GM19239 (cell line): ENCODE measurements at places on chromosomes 2 and 18.

- no peak for DNase-seq
Measured at GRCh38 chr2:235010117-235010714, 58.4 kb downstream of the SH3BP4 start.

DNA sequence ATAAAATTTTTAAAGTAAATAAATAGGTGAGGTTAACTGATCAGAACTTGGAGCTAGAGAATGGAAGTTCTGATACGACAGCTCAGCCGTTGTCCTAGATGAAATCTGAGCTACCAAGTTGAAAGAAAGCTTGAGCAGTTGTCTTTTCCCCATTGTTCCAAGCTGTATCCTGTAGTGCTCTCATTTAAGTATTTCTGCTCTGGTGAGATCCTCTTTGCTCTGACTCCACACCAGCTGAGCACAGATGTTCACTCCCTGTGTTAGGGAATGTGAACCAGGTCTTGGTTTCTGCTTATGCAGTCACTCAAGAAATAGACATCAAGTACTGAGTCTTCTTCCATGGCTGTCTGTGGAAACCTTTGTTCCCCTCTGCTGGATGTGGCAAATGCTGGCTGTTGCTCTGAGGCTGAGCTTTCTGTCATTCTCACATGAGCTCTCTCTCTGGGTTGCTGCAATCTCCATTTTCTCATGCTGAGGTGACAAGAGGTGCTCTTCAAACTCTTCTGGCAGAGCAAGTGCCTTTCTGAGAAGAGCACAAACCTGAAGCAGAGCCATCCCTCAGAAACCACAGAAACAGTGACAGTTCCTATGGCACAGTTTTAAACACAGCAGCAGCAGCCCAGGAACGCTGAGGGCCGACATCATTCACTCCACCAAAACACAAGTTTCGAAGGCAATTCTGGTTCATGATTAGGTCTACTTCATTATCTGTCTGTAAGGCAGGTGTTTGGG lies 194.1 kb downstream of the SP3 start:
- DNase-seq, result no peak

GRCh38 chr2:147548451-147548850 lies 296.4 kb upstream of the ACVR2A start:
- no peak for DNase-seq

- no peak for DNase-seq
Measured at GRCh38 chr2:149465873-149466272, 121.7 kb downstream of the MMADHC start.

GRCh38 chr2:134287323-134287722 lies 33.5 kb downstream of the MGAT5 start:
- DNase-seq, result no peak

- DNase-seq, result no peak
Measured at GRCh38 chr2:96895746-96896651, 26.1 kb upstream of the SEMA4C start.

- DNase-seq, result no peak
Measured at GRCh38 chr18:24000613-24001490, 13.7 kb upstream of the TTC39C start.

GRCh38 chr2:190488516-190489233 lies 45.8 kb downstream of the NEMP2 start:
- DNase-seq, result no peak

DNA sequence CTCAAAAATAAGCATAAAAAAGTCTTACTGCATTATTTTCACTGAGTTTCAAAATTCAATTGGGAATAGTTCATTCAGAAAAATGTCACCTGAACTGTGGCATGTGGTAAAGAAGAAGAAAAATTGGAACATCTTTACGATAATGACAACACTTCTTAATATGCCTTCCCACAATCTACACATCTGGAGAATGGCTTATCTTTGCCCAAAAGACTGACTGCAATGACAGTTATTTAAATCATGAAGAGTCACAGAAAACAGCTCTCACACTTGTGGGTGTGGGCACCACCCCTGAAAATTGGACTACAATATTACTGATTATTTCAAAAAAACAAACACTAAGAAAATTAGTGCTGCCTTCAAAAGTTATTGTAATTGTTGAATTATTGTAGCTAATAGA lies 152.3 kb downstream of the USP34 start:
- no peak for DNase-seq

DNA sequence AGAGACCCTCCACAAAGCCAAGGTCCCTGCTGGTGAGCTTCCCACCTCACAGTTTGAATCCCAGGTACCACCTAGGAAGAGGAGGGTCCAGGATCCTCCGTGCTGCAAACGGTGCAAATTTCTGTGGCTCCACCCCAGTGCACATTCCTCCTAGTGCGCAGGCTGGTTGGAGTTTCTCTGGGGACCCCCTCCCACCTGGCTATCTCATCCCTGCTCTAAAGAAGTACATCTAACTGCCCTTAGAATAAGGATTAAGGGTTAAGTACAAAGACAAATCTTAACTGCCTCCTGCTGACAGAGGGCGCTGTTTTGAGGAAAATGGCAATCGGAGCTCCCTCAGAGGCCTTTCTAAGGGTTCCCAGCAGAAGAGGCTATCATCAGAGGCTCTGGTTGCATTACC lies 109.6 kb upstream of the FSIP2 start:
- DNase-seq, result no peak

- peak; percentile 60 for DNase-seq
Measured at GRCh38 chr18:23307567-23308295, 145.4 kb upstream of the RIOK3 start.

DNA sequence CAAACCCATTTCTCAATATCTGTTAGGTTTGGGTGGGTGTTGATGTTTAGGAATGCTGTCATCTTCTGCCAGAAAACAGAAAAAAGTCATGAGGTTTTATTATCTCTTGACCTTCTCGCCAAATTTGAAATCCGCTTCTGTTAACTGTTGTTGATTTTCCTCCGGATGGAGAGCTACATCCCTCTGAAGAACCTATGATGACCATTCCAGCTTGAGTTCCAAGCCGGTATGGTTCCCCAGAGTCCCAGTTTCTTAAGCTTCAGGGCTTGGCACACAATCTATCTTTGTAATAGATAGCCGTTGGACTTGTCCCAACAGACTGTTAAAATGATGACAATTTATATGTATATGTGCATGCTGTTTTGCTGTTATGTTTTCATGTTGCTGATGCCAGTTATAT lies 1201.0 kb downstream of the LRP1B start:
- DNase-seq, result no peak

DNA sequence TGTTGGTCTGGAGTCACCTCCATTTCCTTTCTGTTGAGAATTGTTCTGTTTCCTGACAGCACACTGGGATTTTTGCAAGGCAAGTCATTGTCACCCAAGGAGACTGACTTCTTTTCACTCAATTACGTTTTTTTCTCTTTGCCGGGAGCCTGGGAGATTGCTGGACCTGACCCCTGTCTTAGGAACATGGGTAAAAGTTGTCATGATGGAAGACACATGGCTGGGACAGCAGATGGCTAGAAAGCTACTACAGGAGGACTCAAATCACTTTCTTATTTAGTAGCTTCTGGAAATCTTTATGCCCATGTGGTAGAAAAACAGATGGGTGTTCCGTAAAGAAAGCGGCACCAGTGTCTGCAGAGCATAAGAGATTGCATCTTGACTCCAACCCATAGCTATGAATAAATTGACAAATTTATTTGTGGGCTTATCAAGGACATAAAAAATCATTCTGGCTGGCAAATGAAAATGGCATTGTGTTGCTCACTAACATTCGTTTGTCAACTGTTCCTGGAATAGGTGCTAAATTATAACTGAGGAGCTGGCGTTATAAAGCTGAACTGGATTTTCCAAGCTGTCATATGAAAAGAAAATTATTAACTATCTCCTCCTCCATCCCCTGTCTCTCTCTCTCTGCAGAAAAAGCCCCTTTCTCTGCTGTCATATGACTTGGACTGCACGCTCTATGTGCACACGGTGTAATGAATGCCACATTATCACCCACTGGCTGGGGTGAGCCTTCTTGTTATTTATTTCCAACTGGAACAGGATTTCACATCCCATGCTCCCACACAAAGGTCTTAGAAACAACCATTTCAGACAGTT lies 159.8 kb downstream of the SH3RF3 start:
- DNase-seq, result no peak

- DNase-seq, result no peak
Measured at GRCh38 chr2:25229279-25230197, 61.2 kb upstream of the POMC start.

DNA sequence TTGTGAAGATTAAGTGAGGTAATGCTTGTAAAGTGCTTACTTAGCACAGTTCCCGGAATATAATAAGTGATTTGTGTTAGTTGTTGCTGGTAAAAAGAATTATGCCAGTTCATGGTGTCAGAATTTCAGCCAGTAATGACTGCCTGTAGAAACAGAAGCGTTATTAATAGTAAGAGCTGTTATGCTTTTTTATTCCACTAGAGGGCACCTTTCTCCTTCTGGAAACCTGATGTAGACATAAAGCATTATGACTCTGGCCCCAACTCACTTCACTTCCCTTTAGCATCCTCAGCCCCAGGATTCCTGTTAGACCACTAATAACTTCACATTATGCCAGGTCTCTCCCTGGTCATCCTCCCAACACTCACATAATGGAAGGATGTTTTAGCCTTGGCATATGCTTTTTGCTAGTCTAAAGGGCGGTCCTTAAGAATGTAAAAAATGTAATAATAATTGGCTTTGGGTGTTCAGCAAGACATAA lies 34.9 kb downstream of the C18orf54 start:
- DNase-seq, result peak; percentile 53

- DNase-seq, result no peak
Measured at GRCh38 chr2:9465170-9465569, 9.2 kb upstream of the IAH1 start.

- no peak for DNase-seq
Measured at GRCh38 chr2:156110890-156111289, 221.6 kb downstream of the NR4A2 start.

- no peak for DNase-seq
Measured at GRCh38 chr2:71922091-71922490, 225.6 kb downstream of the CYP26B1 start.

DNA sequence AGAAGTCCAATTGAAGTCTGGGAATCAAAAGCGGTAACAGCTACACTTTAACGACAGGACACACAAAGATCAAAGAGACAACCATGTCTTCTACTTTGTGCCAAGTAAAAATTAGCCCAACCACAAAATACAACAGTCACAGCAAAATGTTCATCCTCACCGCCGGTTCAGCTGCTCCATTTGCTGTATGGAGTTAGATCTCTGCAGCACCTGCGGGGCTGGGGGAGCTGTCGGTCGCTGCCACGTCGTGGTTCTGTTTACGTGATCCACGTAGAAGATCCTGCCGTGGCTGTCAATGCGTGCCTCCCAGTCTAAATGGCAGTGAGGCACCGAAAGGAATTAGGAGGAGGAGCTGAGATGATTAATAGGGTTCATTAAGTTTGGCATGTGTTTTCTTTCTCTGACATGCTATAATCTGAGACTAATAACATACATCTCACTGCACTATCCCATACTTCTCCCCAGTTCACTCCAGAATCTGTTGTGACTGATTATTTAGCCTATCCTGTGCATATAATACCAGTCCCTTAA lies 136.5 kb upstream of the STK17B start:
- DNase-seq, result no peak

- DNase-seq, result no peak
Measured at GRCh38 chr2:19218166-19218565, 140.3 kb downstream of the OSR1 start.

DNA sequence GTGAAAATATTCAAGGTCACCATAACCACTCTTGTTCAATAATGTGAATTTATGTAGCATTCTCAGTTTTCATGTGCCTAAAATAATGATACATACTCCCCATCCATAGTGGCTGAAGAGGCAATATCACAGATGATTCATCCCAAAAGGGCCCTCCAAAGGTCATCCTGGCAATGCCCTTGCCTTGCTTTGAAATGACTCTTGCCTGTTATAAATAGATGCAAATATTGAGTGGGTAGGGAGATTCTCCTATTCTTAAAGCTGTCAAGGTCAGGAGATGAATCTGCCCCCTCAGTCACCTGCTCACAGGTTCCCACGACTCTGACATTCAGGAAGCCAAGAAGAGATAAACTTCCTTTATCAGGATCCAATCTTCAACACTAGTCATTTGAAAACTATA lies 490.5 kb downstream of the TNS1 start:
- no peak for DNase-seq

- DNase-seq, result no peak
Measured at GRCh38 chr18:5142131-5142530, 54.9 kb downstream of the AKAIN1 start.

- no peak for DNase-seq
Measured at GRCh38 chr2:145094370-145094769, 574.5 kb upstream of the ZEB2 start.

- no peak for DNase-seq
Measured at GRCh38 chr18:56112984-56113383, 525.0 kb upstream of the TCF4 start.

DNA sequence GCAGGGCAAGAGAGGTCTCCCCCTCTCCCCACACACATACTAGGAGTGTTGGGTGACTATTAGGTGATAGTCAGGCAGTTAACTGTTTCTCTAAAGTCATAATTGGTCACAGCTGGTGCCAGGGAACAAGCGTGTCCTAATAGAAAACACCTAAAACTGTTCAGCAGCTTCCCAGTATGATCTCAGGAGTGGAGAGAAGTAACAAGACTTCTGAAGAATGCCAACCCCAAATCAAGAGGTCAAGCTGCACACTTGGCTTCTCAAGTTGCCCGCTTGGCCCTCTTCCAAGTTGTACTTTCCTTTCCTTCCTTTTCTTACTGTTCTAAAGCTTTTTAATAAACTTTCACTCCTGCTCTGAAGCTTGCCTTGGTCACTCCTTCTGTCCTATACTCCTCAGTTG lies 22.4 kb upstream of the STAT1 start:
- DNase-seq, result no peak

- no peak for DNase-seq
Measured at GRCh38 chr2:20401489-20401835, 45.4 kb upstream of the RHOB start.

DNA sequence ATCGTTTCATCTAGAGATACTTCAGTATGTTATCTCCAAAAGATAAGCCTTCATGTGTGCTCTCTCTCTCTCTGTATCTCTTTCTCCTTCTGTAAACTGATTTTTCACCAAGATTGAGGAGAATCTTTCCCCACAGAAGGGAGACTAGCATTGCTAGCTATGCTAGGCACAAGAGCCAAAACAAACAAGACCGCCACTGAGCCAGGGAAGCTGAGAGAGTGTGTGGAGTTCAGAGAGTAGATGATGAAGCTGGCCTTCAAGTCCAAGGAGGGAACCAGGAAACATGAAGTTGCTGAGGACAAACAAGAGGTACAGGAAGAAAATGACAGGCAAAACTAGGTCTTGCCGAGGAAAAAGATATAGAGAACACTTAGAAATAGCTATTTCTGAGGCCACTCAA lies 23.4 kb downstream of the DAPL1 start:
- no peak for DNase-seq

GRCh38 chr18:51135795-51136194 lies 61.7 kb downstream of the MEX3C start:
- DNase-seq, result no peak
